ENCODE measurements at places on chromosomes 2 and 18.
A peak's percentile ranks its signal among the peaks of the same experiment; 100 is the strongest.

- peak; percentile 66 for DNase-seq
Measured at GRCh38 chr2:33015421-33016142, 68.8 kb downstream of the LTBP1 start.

DNA sequence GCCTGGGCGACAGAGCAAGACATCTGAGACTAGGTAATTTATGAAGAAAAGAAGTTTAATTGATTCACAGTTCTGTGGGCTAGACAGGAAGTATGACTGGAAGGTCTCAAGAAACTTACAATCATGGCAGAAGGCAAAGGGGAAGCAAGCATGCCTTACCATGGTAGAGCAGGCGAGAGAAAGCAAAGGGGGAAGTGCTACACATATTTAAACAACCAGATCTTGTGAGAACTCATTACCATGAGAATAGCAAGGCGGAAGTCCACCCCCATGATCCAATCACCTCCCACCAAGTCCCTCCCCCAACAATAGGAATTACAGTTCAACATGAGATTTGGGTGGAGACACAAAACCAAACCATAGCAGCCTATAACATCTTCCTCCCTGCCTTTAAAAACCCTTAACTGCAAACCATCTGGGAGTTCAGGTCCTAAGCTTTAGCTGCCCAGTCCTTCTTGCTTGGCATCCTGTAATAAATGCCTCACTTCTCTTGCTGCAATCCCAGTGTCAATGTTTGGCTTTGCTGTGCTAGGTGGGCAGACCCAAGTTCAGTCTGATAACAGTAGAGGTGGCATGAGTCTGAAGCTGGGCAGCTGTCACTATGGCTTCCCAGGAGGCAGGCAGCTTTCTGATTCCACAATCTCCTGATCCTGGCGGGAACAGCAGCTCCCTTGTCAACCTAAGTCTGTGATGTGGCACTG is 11.2 kb upstream of the SP5 start:
- DNase-seq: no peak

- peak; percentile 96 for DNase-seq
Measured at GRCh38 chr2:67649331-67650261, 252.5 kb downstream of the ETAA1 start.

DNA sequence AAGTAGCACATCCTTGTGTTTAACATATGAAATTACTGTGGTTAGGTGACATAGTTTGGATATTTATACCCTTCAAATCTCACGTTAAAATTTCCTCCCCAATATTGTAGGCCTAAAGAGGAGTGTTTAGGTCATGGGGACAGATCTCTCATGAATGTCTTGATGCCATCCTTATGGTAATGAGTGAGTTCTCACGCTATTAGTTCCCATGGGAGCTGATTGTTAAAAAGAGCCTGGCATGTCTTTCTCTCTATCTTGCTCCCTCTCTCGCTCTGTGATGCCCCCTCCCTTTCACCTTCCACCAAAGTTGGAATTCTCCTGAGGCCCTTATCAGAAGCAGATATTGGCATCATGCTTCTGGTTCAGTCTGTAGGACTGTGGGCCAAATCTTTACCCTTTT is 660.1 kb downstream of the ADCYAP1 start:
- no peak for DNase-seq

DNA sequence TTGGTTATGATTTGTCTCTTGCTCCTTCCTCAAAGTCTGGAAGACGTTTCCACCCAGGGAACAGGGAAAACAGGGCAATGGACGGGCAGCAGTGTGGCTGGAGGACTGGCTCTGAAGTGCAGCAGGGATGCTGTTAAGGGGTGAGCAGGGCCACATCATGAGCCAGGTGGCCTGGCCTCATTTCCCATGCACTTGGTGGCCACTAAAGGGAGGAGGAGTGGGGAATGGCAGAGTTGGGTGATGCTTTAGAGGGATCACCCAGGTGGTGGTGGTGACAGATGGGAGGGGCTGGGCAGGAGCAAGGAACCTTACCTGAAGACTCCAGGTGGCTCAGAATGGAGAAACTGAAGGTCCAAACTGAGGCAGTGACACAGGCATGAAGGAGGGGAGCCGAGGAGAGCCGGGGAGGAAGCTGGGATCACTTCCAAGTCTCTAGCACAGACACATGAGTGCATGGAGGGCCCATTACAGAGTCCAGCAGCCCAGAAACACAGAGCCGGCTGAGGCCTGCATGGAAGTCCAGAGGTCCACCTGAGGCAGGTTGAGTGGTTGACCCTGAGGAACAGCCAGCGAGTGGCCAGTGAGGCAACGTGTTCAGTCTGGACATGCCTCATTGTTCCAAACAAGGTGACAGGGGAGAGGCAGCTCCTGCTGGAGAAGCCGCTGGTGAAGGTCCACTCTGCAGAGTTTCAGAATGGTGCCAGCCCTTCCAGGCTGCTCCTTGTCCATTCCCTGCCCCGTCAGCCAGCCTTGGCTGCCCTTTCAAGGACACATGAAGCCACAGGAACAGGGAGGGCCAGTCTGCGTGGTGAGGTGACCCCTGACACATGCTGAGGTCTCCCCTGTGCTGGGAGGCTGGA is 91.7 kb downstream of the LPIN1 start:
- DNase-seq: no peak

- no peak for DNase-seq
Measured at GRCh38 chr2:107380912-107381311, 445.8 kb upstream of the RGPD4 start.

GRCh38 chr2:20914087-20914486 is 91.2 kb upstream of the LDAH start:
- DNase-seq: no peak

DNA sequence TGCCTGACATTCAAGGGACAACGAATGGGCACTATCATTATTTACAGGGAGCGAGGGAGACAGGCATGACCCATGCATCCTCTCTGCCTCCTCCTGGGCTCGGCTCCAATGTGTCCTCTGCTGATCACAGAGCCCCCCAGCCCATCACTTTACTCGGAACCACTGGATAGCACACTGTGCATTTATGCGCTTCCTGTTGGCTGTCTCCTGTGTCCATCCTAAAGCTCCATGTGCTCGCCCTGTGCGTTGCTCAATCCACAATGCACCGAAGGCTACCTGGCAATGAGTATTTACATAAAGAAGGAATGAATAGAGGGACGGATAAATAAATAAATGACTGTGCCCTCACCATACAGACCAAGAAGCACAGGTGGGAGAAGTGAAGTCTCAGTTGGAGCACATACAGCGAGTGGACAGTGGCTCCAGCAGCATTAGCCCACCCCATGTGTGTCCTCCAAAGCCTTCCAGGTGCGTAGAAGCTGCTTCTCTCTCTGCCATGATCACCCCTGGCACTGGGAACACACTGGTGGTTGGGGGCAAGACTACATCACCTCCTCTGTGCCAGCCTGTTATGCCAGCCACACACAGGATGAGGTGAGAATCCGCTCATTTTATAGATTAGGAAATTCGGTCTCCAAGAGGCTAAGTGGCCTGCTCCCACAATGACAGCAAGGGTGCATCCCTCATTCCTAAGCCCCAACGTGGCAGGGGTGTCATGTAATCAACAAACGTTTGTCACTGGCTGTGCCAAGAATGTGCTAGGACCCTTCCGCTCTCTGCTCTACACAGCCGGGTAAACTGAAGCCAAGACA is 2.3 kb upstream of the GDF7 start:
- DNase-seq: no peak

- no peak for DNase-seq
Measured at GRCh38 chr2:231393149-231394131, 2.1 kb upstream of the B3GNT7 start.

- DNase-seq: no peak
Measured at GRCh38 chr2:75547345-75548035, 13.2 kb downstream of the EVA1A start.

GRCh38 chr2:101106453-101107181 is 44.6 kb downstream of the TBC1D8 start:
- DNase-seq: no peak

GRCh38 chr18:2961821-2962220 is 51.1 kb downstream of the LPIN2 start:
- DNase-seq: peak; percentile 38
